ENCODE measurements at places on chromosomes 13 and 19.

DNA sequence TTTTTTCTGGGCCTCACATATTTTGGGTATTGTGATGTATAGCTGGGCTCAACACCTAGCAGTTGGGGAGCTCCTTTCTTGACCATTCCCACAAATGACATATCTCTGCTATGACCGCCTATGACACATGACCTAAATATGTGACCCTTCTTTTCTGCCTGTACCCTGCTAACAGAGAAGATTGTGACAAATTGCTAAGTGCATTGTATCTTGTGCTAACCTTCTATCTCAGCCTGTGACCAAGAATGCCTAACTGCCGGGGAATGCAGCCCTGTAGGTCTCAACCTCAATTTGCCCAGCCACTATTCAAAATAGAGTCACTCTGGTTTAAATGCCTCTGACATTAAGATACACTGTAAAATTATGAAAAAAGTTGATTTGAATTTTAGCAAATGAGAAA lies 6.8 kb upstream of the ZNF429 start:
- DNase-seq: no peak

GRCh38 chr13:70088926-70089325 lies 18.7 kb upstream of the ATXN8OS start:
- DNase-seq: no peak

DNA sequence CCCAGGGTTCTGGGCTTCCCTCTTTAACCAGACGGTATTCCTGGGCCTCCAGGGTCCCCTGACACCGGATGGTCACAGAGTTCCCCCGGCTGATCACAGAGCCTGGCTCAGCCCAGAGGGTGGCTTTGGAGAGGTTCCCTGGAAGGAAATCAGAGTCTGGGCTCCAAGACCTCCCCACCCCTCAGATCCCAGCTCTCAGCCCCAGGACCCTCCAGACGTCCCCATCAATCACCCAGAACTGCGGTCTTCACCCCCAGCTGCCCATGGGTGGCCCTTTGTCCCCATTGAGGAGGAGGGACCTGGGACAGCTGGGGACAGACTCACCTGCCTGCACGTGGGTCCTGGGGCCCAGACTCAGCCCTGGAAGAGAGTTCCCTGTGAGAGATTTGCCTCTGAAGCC lies 955 bp downstream of the LILRA5 start:
- no peak for DNase-seq

GRCh38 chr13:24511019-24511815 lies 1.4 kb downstream of the PARP4 start:
- DNase-seq: peak; percentile 63

- peak; percentile 49 for DNase-seq
Measured at GRCh38 chr19:3184847-3185460, 776 bp upstream of the NCLN start.

- no peak for DNase-seq
Measured at GRCh38 chr13:31631071-31631470, 108.3 kb upstream of the RXFP2 start.

DNA sequence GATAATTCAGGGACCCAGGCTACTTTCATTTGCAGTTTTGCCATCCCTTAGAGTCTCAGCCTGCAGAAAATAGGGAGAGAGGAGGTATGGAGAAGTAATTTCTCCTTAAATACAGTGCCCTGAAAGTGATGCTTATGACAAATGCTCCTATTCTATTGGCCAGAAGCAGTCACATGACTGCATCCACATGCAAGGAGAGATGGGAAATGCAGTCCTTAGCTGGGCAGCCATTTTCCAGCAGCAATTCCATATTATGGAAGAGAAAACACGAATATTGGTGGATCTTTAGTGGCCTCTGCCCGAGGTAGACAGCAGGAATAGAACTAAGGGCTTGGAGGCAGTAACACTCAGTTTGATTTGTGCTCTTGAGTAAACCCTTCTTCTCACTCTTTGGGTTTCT lies 39.4 kb downstream of the VAV1 start:
- DNase-seq: no peak

GRCh38 chr19:55398200-55398925 lies 9.2 kb downstream of the UBE2S start:
- DNase-seq: no peak

DNA sequence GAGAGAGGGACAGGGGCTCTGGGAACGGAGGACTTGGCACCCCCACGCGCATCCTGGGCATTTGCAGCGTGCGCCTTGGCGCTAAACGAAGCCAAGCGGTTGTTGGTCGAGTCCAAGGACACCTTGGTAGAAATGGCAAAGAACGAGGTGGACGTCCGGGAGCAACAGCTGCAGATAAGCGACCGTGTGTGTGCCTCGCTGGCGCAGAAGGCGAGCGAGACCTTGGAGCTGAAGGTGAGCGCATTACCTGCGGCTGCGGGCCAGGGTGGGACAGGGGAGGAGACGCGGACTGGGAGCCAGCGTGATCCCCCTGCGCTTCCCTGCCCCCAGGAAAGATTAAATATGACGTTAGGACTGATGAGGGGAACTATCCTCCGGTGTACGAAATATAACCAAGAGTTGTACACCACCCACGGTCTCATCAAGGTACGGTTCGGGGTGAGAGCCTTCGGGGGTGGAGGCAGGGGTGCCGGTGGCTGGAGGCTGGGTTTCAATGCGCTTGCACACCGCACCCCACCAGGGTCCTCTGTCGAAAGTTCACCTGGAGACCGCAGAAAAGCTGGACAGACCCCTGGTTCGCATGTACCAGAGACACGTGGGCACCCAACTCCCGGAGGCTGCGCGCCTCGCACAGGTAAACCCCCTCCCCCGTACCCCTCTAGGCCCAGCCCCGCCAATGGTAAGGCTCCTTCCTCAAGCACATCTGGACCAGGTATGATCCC lies 27.8 kb upstream of the CASP14 start:
- DNase-seq: no peak

DNA sequence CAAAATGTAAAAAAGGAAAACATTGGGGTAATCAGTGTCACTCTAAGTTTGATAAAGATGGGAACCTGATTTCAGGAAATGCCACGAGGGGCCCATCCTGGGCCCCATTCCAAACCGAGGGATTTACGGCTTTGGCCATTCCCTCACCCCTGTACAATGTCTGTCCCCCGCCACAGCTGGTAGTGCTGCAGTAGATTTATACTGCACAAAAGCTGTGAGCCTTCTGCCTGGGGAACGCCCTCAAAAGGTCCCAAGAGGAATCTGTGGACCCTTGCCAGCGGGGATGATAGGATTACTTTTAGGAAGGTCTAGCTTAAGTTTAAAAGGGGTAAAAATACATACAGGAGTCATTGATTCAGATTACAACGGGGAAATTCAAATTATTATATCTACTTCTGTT lies 173.4 kb upstream of the SGCG start:
- no peak for DNase-seq

GRCh38 chr13:33139184-33139583 lies 123.0 kb downstream of the KL start:
- DNase-seq: no peak

DNA sequence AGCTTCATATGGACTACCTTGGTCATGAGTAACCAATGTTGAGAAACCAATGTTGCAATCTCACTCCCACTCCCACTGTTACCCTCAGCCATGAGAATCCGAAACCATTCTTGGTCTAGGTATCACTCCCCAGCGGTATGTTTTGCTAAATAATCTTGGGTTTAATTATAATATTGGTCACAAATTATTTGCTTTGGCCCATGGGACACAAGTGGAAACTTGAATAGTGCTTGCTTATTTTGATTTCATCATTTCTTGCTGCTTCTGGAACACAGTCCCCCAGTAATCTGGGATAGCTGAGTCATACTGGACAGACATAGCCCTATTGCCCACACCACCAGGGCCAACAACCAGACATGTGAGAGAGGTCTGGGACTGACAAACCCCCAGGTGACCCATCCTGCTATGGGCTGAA lies 171.6 kb upstream of the IPO5 start:
- no peak for DNase-seq

DNA sequence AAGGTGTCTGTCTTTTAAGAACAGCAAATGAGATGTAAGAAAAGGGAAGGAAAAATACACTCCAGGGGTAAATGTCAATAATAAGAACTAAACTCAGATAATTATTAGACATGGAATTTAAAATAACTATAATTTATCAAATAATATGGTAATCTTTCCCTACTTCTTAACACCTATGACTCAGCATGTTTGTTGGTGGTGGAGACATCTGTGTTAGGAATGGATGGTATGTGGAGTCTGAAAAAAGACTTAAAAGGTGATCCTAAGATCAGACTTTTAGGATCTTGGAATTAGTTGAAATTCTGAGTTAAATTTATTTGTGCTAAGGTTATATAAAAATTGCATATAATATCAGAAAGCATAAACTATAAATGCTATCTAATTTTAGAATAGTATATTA lies 915.1 kb downstream of the SLITRK5 start:
- DNase-seq: no peak

- DNase-seq: no peak
Measured at GRCh38 chr19:51127755-51128154, 3.0 kb downstream of the SIGLEC9 start.

DNA sequence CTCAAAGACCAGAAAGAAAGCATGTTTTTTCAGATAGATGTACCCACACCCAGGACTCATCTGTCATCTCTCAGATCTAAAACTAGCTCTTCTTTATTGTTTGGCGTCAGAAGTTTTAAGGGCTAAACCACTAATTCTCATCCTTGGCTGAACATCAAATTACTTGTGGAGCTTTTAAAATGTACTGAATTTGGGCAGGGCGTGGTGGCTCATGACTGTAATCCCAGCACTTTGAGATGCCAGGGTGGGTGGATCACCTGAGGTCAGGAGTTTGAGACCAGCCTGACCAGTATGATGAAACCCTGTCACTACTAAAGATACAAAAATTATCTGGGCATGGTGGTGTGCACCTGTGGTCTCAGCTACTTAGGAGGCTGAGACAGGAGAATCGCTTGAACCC lies 47.4 kb downstream of the RCBTB2 start:
- DNase-seq: no peak

- DNase-seq: no peak
Measured at GRCh38 chr19:48444936-48445200, 915 bp upstream of the GRWD1 start.

- no peak for DNase-seq
Measured at GRCh38 chr19:791007-791566, 6.2 kb upstream of the PTBP1 start.

GRCh38 chr19:33288666-33289065 lies 13.7 kb downstream of the CEBPA start:
- DNase-seq: no peak

DNA sequence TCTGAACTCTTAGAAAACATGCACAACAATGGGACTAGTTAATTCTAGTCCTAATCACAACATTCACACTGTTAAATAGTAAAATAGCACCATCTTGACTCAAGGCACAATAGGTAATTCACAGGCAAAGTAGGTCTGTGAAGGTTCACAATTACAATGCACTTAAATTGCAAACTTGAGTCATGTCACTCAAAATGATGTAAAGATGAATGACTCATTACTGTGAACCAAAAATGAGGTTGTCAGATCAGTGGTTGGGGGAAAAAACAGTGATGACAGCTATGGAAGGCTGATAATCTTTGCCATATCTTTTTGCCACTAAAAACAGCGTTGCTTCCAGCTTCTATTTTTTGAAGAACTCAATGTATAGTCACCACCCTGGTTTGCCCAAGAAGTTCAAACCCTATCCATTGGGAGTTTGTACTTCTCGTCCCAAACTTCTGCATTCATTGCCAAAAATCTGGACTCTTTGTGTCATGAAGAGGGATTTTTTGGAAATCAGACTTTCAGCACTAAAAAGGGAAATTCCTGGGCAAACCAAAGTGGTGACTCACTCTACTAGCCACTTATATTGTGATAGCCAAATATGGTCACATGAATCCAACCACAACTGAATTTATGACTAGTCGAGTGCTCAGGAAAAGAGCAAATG lies 200.9 kb upstream of the TMTC4 start:
- DNase-seq: no peak

GRCh38 chr13:65414187-65414586 lies 1815.9 kb downstream of the PCDH9 start:
- no peak for DNase-seq

DNA sequence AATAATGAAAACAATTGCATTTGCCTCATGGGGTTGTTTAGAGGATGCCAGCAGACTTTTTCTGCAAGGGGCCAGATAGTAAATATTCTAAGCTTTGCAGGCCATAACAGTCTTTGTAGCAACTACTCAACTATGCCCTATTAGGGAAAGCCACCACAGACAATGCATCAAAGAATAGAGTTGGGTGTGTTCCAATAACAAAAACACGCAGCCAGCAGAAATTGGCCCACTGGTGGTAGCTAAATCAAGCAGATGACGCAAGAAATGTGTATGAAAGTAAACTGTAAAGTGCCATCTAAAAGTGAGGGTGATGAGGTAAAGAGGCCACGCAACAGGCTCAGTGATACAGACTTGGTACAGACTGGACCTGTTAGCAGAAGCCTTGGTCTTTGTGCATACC lies 75.2 kb upstream of the SIAH3 start:
- no peak for DNase-seq

All from stimulated activated CD8-positive, alpha-beta memory T cell treated with anti-CD3 and anti-CD28 coated beads, Interleukin-2, amount 100 ng/mL, for 48 hours (primary cell).